ENCODE measurements at places on chromosomes 6 and 20. TPM values are rescaled to one million over a fixed set of nuclear protein-coding genes. Genes with fewer than 3 reads are reported as not detected.

DNA sequence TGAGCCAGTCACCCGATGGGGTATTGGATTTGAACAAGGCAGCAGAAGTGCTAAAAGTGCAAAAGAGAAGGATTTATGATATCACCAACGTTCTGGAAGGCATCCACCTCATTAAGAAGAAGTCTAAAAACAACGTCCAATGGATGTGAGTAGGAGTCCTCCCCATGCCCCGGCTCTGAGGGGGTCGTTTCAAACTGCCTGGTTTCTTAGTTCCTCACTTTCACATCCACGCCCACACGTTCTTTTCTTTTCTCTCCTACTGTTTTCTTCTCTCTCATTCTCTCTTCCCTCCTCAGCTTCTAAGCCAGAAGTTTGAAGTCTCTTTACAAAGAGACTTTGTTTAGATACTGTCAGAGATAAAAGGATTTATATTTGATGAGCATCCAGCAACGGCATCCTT is 53.0 kb upstream of the CDKAL1 start:
- no peak for DNase-seq

Gene TNFRSF6B
- 96.8 TPM for total RNA-seq

Gene MOXD1
- total RNA-seq, result 7.5 TPM

Gene OR2H2
- total RNA-seq, result not detected

All from glomerular endothelial cell (primary cell).